Mammary epithelial cell (primary cell): ENCODE measurements at places on chromosomes 6 and 20.

- DNase-seq = no peak
These were observed 16.2 kb downstream of the TNXB start for GRCh38 chr6:32092760-32093497.

- no peak for DNase-seq
These were observed 341.6 kb downstream of the NRN1 start for GRCh38 chr6:5665173-5665572.

- no peak for DNase-seq
These were observed 59.2 kb downstream of the RAB44 start for GRCh38 chr6:36756786-36757185.

DNA sequence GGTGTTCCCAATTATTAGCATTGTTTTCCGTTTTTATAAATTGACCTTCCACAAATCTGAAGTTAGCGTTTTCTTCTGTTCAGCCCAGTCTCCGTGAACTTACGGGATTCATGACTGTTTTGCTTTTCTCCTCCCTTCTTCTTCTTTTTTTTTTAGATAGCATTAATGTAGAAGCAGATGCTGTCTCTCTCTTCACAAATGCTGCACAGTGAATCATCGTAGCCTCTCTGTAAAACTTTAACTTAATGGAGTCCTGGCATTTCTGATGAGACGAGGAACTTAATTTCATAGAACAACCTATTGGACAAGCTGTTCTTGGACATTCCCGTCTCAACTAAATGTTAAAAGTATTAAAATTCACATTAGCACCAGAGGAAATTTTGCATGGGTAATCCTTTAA lies 138.0 kb upstream of the EEF1E1 start:
- no peak for DNase-seq

DNA sequence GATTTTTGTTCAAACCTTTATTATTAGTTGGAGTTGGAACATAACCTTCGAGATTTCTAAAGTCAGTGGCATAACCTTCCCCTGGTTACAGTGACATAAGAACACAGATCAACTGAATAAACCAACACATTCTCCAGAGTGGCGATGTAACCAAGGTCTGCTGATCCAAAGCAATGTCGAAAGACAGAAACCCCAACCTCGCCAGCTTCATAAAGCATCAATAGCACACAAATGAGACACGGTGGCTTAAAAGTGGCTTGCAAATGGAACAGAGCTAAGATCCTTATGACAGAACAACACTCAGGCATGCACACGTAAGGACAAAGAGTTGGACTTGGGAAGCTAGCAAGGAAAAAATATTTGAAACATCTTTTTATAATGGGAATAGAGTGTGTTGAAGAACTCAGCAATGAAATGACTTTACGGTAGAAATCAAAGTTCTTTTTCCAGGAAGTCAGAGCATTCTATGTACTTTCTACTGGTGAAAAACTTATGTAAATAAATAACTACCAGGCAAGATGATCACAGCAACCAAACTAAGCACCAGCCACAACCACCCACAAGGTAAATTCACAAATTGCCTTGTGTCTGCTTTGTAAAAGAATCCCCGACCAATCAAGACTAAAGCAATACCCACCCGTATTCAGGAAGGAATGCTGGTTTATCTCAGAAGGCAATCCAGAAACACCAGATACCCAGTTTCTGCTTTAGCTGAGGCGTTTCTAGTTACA lies 61.0 kb upstream of the NHSL1 start:
- no peak for DNase-seq

DNA sequence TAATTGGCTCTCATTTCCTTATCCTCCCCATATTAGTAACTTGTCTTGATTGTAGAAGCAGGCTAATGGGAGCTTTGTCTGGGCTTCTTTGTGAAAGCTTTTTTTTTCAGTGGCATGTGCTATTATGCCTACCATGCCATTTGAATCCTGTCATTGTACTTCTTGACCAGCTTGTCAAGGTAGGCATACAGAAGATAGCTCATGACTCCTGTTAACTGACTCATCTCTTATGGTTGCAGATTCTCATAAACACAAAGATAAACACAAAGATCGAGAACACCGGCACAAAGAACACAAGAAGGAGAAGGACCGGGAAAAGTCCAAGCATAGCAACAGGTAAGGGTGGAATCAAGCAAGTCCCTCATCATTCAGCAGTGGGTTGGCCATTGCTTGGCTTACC lies 32.5 kb downstream of the TOP1 start:
- DNase-seq = peak; percentile 64

GRCh38 chr6:42236682-42237473 lies 19.2 kb upstream of the MRPS10 start:
- DNase-seq = no peak

DNA sequence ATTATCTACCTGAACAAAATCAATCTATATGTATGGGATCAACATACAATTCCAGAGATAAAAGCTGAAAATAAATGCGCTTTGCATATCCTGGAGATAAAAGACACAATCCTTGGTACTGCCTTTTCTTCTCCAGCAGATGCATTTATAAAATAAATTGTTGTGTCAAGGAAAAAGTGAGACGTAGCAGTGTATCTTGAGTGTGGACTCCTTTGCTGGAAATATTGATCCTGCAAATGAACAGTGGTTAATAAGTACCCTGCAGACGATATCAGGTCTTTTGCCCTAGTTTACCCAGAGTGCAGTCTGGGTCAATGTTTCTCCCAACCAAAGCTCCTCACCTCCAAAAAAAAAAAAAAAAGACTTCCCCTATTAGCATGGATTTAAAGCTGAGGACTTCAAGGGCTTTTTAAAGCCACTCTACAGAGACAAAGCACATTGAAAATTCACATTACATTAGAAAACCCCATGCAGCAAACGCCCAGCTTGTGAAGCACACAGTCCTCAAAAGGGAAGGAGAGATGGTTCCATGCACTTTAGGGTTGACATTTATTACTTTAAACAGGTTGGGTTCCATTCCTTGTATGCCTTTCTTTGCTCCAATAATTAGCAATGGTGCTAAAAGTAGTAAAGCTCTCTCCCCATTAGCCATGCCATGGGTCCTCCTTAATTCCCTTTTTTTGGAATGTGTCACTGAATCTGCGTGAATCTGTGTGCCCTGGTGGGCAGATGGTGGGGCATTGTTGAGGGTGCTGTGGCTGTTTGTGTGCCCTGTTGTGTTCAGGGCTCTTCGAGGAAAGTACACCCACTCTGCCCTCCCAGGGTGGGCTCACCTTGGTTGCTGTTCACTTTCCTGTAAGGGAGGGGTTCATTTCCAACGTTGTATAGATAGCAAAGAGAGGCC lies 21.1 kb downstream of the FOXA2 start:
- DNase-seq = no peak

- no peak for DNase-seq
These were observed 443.9 kb downstream of the CDKAL1 start for GRCh38 chr6:20978151-20978614.

GRCh38 chr6:38997128-38997761 lies 51.3 kb upstream of the GLP1R start:
- DNase-seq = peak; percentile 3

GRCh38 chr6:113564371-113565171 lies 292.6 kb upstream of the MARCKS start:
- no peak for DNase-seq

DNA sequence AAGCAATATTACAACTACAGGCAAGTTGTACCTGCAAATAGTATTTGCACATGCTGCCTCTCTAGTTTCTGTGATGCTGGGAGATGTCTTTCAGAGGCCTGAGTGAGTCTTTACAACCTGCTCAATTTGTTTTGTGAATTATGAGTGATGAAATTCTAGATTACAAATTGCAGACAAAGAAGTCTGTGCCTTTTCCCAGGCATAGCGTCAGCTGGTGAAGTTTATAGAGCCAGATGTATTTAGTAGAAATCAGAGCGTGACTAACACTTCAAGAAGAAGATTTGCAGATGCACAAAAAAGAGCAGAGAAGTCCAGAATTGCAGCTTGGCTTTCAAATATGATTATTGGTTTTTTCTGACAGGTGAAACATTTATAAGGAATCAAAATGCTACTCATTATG lies 289.9 kb downstream of the PLCB1 start:
- no peak for DNase-seq

- no peak for DNase-seq
These were observed 6.9 kb downstream of the HLA-DPB1 start for GRCh38 chr6:33082702-33083101.

- no peak for DNase-seq
These were observed 3.7 kb downstream of the GDF5 start for GRCh38 chr20:35434085-35435005.
